CMK (cell line): ENCODE measurements at places on chromosomes 7 and 10.
A peak's percentile ranks its signal among the peaks of the same experiment; 100 is the strongest.

DNA sequence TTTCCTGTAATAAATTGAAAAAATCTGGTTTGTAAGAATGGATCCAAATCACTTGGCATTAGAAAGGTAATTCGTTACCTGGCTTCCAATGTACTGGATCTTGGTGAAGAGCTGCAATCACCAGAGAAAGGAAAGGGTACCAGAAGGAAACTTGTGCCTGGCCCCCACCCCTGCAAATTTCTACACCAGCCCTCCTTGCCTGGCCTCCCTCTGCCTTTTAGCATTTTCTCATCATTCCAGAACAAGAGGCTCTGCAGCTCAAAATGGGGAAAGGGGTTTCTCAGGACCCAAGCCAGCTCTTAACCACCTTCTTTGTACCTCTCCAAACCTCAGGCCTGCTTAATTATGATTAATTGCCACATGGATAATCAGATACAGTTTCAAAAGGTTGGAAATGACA is 612.8 kb upstream of the MGMT start:
- DNase-seq = no peak

DNA sequence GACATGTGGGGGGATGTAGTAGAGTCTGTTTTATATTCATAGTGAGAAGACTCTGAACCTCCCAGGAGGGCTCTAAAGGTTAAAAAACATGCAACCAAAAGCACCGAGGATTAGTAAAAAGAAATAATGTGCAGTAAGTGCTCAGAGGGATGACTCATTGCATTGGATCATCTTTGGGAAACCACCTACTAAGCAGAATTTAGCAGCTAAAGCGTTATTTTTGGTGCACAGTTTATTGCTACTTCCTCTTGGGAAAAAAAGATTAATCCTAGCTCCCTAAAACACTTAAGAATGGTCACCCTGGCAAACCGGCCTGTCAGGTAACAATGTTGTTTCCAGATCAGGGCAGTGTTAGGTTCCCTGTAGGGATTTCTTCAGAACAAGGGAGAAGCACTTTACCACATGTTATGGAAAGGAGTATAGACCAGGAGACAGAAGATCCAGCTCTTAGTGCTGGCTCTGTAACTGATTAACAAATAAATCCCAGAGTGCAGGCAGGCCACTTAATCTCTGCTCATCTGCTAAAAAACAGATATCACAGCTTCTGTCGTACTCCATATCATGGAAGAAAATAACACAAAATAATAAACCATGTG is 44.8 kb upstream of the FAM133B start:
- no peak for DNase-seq

DNA sequence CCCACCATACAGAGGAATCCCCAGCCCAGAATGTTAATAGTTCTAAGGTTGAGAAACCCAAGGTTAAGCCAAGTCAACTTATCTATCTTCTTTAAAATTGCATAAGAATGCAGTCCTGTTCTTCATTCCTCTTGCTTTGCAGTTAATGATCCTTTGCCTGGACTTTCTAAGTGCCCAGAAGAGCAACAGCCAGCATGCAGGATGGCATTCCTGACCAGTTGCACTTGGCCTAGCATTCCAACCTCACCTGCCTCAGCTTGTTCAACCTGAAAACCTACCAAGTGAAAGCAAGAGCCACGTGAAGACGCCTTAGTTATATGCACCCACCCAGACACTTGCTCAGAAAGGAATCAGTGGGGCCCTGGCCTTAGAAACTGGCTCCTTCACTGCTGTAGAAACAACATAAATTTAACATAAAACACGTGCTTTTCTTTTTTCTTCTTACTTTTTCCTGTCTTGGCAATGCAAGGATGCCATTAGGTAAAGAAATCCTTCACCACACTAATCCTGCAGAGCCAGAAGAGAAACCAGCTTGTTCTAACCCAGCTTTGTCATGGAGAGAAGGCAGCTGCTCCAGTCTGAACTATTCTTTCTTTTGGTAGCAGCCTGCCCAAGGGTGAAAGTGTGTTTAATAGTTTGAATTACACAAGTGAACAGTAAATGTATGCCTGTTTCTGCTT is 25.0 kb downstream of the EGFR start:
- DNase-seq = no peak

DNA sequence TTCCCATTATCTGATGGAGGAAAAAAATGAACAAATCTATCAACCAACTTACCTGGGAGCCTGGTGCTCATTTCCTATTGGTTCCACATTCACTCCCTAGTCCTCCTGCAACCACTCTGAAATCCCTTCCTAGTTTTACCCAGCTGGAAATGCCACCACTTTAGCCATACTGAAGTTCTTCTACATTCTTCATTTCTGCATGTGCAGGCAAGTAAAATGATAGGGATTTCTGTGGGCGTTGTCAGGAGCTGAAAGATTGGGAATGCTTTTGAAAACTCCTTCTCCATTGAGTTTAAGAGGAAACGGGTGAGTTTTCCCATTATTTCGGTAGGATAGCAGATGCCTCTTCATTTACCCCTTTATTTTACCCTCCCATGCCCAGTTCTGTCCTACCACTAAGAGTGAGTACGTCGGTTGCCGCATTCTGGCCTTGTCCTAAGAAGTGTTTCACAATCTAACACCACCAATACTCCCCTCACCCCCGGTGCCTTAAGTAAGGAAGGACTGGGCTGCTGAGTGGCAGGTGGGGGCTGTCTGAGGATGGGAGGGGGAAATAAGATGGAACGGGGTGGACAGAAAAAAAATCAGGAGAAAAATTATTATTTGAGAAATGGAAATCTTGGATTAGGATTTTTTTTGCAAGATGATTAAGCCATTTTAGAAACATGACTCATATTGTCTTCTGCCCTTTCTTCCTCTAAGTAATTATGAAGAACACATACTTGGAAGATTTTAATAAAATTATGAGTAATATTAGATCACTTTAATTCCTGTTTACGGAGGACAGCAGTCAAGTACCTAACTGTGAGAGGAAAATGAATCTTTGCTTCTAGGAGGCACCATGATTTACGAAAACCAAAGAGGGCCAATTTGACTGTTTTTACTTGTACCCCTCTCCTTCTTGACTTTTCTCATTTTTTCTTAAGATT is 13.2 kb upstream of the TAS2R60 start:
- no peak for DNase-seq

DNA sequence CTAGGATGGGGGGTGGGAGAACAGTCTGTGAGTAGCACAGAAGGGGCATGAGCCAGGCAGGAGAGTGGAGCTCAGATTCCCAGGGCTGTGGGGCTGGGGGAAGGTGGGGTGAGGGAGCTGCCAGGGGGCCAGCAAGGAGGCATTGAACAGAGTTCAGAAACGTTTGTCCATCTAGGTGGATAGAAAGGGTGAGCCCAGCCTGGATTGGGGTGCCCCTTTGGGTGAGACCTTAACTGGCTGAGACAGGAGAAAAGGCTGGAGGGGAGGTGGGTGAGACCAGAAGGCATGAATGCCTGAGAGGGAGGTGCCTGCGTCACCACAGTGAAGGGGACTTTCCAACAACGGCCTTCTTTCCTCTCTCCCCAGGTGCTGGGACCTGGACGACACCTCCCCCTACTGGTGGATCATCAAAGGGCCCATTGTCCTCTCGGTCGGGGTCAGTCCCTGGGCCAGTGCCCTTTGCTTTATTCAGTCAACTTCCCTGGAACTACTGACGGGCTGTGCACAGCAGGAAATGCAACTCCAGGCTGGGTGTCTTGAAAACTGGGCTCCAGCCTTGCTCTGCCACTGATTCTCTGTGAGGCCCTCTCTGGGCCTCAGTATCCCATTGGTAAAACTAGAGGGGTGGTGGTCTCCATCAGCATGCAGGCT is 11.0 kb downstream of the GHRHR start:
- peak; percentile 36 for DNase-seq

- DNase-seq = no peak
These were observed 6.6 kb downstream of the ADCYAP1R1 start for GRCh38 chr7:31058688-31059087.

DNA sequence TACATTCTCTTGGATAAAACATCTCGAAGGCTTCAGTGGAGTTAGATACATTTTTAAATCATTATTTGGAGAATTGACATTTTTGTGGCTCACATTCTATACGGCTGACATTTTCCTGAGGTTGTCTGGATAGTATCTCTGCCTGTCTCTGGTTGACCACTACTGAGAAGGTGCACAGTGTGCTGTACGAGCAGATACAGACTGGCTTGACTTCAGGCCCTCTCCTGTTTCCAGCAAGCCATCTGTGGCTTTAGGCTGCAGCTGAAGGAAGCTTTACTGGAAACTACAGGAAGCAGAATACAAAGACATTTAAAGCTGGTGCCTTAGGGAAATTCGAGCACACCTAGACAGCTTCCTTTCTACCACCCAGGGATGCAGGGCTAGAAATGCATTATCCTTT is 39.3 kb upstream of the RSU1 start:
- no peak for DNase-seq

- DNase-seq = no peak
These were observed 93.6 kb downstream of the HGF start for GRCh38 chr7:81676105-81676811.

DNA sequence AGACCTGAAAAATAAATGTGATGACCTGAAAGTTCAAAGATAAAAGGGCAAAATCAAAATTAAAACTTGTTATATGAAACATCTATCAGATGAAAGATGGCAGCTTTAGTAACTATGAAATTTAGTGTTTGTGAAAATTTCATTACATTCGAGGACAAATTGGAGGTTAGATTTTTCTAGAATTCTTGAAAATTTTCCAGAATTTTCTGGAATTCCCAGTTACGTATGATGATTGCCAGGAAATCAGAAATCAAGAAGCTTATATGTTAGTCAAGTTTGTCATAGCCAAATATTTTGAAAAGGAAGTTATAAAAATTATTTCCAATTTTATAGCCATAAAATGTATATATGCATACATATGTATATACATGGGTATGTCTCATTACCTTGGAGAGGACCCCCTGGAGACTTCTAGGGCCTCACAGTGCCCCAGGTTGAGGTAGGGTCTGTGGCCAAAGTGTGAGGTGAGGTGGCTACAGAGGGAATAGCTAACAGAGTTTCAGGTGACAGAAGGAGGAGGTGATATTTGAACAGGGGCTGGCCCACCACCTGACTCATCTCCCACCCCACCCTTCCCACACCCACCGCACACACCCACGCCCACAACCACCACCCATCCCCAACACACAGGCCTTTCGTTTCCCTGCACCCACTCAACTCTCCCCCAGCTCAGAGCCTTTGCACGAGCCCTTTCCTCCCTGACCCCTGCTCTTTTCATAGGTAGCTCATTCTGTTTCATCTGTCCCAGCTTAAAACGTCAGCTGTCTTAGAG is 21.5 kb downstream of the C10orf105 start:
- DNase-seq = no peak

DNA sequence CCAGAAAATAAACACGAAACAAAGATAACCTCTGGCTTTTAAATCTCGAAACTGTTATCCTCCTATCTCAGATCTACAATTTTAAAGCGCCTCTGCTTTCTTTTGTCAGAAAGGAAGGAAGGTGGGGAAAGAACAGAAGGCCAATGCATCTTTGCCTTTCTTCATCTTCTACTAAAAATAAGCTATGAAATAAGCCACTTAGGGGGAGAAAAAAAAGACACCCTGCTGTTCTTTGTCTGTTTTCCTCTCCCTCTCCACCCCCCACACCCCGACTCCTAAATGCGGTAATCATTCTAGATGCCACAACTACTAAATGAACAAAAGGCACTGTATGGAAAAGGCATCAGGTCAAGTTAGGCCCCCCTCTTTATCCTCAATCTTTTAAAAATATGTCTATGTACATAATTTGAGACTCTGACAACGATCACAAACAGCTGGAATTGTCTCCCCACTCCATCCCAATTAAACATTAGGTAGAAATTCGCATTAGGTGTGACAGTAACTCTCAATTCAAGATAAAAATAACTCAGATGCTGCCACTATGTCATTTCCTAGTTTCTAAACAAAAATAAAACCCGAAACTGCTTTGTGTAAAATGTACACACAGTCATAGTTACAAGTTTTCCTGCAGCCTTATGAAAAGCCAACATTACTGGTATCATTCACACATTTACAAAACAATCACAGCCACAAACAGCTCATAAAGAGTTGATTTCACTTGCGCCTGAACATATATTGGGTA is 2.4 kb downstream of the UBE2H start:
- DNase-seq = no peak

DNA sequence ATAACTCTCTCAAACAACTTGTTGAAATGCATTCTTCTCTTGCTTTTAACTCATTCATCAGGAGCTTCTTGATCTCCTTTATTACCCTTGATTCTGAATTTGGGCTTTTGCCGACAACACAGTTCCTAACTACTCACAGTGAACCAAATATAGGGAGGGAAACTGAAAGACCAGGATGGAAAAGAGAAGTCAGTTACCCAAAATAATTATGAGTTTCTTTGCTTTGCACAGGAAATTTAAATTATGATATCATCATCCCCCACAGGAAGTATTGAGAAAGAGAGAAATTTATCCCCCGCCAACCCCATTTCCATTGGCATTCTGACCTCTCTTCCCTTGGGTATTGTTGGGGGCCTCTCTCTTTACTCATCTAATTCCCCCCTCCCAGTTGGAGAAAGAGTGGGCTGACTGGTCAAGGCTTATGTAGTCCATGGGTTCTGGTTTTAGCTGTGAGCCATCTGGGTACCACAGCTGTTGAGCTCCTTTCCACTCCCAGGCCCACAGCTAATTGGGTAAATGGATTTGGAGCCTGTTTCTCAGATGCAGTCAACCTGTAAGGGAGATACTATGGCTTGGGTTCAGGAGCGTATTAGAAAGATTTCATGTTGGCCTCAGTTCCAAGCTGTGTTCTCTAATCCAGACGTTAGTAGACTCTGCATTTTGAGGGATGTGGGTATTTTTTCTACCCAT is 109.0 kb downstream of the FZD1 start:
- DNase-seq = no peak

DNA sequence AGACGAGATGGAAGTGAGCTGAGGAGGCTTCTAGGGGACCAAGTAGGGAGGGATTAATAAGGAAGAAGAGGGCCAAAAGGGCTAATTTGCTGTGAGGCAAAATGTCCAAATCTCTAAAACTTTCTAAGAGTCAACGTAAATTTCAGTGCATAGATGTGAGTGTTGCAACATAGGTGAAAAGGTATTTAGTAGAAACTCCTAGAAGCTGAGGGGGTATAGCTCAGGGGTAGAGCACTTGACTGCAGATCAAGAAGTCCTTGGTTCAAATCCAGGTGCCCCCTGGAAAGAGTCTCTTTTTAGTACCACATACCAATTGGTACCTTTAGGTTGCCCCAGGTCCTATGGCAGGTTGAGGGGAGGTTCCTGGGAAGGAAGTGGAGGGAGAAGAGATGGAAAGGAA is 48.7 kb upstream of the ZNF746 start:
- DNase-seq = no peak

GRCh38 chr10:67609996-67610793 is 85.8 kb downstream of the CTNNA3 start:
- DNase-seq = no peak

DNA sequence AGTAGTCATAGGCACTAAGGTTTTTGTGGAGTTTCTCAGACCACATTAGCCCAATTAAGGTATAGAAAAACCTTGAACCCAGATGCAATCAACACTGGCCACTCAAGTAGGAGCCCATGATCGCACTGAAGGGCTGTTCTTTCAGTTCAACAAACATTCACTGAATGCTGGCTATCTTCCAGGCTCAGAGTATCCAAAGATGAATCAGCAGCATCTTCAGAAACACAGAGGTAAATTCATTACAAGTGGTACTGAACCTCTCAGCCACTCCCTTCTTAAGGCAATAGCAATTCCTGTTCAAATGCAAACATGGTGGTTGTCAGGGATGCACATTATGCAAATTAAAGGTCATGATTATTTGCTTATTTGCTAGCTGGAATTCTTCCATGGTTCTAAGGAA is 17.1 kb downstream of the KCNK18 start:
- no peak for DNase-seq

GRCh38 chr10:78758176-78758575 is 310.6 kb upstream of the ZMIZ1 start:
- DNase-seq = no peak

GRCh38 chr10:31914370-31914769 is 14.3 kb downstream of the ARHGAP12 start:
- no peak for DNase-seq
